ENCODE measurements at places on chromosomes 11 and 22.

GRCh38 chr11:77395460-77396173 is 78.3 kb downstream of the PAK1 start:
- no peak for DNase-seq

- no peak for DNase-seq
Measured at GRCh38 chr11:93080146-93080759, 110.8 kb downstream of the MTNR1B start.

DNA sequence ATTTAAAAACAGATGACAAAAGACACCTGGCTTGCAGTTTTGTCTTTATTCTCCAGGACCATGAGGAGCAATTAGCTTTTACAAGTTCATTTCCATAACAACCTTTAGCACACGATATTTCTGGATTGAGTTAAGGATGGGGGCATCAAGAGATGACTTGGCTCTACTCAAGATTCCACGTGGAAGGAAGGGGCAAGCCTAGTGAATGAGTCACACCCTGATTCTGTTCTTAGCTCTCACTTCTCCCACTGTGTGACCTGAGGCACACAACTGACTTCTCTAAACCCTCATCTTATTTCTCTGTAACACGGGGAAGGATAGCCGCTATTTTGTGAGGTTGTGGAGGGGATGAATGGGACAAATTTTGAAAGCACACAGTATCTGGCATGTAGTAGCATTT is 185.5 kb downstream of the KIRREL3 start:
- DNase-seq, result no peak

- DNase-seq, result no peak
Measured at GRCh38 chr22:47381240-47381639, 618.8 kb downstream of the TBC1D22A start.

- DNase-seq, result no peak
Measured at GRCh38 chr22:44336962-44337677, 24.4 kb upstream of the SHISAL1 start.

DNA sequence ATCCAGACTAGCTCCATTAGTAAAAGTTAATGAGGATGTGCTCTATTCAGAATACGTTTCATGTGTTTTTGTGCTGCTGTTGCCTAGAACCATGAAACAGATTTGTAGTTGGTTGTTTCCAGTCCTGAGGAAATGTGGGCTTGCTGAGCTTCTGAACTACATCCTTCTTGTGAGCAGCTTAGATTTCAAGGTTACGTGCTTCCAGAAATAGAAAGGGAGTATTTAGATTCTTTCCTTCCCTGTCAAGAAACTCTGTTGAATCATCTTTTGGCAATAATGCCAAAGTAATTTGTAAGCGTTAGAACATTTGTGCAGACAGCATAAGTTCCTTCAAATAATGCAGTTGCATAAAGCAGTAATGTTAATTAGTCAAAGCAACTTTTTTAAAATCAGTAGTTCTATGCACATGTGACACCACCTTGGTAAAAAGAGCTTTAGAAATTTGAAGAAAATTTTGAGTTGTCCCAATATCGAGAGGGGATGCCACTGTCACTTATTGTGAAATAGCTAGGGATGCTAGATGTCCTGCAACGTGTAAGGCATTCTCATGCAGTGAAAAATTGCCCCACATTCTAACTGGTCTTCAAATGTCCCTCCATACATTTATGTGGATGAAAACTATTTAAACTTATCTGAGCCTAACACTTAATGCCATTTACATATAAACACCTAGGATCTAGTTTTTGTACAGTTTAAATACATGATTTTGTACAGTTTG is 169.6 kb downstream of the ETS1 start:
- DNase-seq, result no peak

- DNase-seq, result no peak
Measured at GRCh38 chr11:41039592-41039991, 419.9 kb downstream of the LRRC4C start.

- DNase-seq, result no peak
Measured at GRCh38 chr22:47001288-47001687, 238.8 kb downstream of the TBC1D22A start.

- DNase-seq, result no peak
Measured at GRCh38 chr11:42034826-42035225, 575.4 kb upstream of the LRRC4C start.

DNA sequence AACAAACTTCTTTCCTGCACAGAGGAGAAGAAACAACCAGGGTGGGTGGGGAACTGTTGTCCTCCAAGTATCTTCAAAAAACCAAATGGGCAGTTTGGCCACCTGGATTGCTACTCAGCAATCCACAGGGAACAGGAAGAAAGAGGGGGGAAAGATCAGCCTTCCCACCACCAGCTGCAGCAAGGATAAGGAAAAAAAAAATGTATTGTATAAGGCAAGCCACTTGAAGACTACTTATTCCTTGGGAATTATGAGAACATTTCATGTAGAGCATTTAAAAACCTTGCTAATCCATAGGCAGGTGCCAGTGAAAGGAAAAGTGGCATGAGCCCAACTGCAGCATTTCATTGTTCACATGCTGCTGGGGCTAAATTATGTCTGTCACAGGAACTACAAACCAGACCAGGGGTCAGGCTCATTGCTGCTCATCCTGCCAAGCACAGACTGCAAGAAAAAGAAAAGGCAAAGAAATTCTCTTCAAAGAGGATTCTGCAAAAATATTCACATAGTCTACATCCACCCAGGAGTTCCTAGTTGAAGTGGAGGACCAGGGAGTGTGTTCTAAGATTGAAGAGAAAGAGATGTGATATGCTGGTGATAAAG is 2.2 kb downstream of the RAB30 start:
- DNase-seq, result no peak

- DNase-seq, result no peak
Measured at GRCh38 chr11:114168691-114169090, 109.2 kb downstream of the ZBTB16 start.

GRCh38 chr22:33350491-33350890 is 292.3 kb upstream of the SYN3 start:
- no peak for DNase-seq

GRCh38 chr11:28133146-28133545 is 25.0 kb downstream of the METTL15 start:
- DNase-seq, result no peak

GRCh38 chr11:110358336-110358735 is 61.9 kb upstream of the RDX start:
- no peak for DNase-seq

GRCh38 chr22:43795320-43795719 is 16.8 kb downstream of the EFCAB6 start:
- no peak for DNase-seq

DNA sequence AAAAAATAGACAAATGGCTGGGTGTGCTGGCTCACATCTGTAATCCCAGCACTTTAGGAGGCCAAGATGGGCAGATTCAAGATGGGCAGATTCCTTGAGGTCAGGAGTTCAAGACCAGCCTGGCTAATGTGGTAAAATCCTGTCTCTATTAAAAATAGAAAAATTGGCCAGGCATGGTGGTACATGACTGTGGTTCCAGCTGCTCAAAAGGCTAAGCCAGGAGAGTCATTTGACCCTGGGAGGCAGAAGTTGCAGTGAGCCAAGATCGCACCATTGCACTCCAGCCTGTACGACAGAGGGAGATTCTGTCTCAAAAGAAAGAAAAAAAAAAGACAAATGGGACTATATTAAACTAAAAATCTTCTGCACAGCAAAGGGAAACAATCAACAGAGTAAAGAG is 55.4 kb downstream of the USP35 start:
- DNase-seq, result no peak

- DNase-seq, result no peak
Measured at GRCh38 chr22:30873086-30873650, 95.4 kb downstream of the MORC2 start.

All from glutamatergic neuron (in vitro differentiated cells).